Hypothalamus (tissue), 51 donors: ENCODE measurements at places on chromosomes 6 and 20.

GRCh38 chr6:111759331-111759835, 113.9 kb downstream of the FYN start:
- no peak for DNase-seq

DNA sequence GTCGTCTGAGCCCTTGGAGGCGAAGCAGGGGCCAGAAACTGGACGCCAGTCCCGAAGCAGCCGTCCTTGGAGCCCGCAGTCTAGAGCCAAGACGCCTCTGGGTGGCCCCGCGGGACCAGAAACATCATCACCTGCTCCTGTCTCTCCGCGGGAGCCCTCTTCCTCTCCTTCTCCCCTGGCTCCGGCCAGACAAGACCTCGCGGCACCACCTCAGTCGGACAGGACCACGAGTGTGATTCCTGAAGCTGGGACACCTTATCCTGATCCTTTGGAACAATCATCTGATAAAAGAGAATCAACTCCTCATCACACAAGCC, 416 bp downstream of the RSPH4A start:
- peak; percentile 14 for DNase-seq

GRCh38 chr6:158910484-158911440, 89.2 kb downstream of the RSPH3 start:
- DNase-seq = no peak

DNA sequence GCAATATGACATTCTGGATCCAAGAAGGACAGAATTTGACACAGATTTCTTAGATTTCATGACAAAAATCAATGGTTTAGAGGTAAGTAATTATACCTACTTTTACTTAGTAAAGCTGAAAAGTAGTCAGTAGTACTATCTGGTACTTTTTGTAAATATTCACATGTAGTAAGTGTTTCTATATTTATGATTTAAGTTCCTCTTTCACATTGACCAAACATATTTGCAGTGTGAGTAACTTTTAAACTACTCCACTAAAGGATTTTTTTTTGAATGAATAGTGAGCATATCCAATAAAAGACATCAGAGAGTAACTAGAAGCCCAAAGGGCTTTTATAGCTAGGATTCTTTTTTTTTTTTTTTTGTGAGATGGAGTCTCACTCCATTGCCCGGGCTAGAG, 60.8 kb downstream of the DNAH8 start:
- DNase-seq = no peak

DNA sequence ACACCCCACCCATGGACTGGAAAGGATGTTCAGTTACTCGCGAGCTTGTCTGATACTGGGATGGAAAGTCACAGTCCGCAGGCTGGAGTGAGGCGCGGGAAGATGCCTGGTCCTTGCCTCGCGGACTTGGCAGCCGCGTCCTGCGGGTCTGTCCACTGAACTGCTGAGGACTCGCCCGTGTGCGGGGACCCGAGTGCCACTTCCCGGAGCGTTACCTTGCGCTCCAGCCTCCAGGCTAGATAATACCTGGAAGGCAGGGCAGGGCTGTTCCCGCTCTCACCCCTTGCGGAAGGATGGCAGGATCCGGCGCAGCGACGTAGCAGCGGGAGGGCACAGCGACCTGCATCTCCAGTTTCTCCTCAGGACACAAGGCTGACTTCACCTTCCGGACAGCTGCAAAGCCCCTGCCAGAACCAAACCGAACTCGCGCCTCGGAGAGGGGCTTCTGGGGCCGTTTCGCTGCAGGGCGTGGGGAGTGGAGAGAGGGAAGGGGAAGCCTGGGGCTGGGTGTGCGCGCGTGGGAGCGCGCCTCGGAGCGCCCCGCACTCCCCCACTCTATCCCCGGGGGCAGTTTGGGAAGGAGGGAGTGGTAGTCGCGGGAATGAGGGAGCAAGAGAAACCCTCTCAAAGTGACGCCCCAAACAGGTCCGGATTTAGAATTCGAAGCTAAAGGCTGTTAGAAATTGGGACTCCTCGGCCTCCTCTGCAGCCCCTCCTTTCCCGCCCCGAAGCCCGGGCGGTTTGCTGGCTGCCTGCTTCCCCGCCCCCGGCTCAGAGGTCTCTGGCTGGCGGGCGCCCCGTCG, at the start of gene KCNQ5:
TSS of gene KCNQ5 (plus strand) at position 774 of the 803 bp plus-strand sequence.
- DNase-seq = no peak

DNA sequence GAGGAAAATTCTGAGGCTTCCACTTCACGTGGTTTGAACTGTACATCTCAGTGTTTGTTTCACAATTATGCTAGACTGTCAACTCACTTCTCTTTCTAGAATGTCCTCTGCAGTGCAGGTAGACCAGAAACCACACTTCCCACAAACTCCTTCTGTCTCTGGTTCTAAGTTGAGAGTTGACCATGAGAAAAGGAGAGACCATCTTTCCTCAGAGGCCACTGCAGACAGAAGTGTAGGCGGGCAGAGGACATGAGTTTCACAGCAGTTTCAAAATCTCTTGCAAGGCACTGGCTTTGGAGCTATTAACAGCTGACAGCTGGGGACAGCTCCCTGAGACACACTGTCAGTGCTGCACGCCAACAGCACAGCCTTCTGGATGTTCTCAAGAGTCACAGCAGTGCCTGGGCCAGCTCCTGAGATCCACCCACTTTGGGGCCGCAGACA, 55.4 kb upstream of the MOXD1 start:
- DNase-seq = no peak

DNA sequence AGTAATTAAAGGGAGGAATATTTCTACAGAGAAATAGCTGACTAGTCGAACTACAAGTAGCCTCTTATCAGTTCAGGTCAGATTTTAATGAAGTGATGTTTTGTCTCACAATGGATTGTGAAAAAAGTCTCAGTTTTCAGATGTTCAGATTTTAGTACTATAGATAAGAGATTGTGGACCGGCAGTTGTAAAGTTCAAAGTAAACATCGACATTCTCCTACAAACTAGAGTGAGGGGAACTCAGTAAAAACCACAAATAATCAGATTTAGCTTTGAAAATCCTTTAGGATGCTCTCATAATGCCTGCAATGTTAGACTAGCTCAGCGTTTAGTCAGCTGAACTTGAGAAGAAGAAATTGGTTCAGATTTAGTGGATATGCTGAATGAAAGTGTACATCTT, 39.9 kb downstream of the RCAN2 start:
- DNase-seq = no peak

DNA sequence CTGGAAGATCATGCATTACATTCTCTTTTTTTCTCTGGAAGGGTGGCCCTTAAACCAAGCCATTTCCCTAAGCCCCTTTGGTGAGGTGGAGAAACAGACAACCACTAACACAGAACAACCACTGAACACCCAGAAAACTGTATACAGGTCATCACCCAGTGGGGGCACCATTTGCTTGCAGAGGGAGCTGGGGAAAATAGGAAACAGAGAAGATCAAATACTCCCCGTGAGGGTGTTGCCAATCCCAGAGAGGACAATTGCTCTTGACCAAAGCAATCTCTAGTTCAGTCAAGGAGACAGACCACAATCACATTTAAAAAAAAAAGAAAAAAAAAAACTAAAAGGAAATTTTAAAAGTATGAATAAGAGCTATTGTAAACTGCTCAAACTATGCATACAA, 865 bp upstream of the DAAM2 start:
- DNase-seq = no peak

- no peak for DNase-seq
These were observed 813.4 kb downstream of the MAFB start for GRCh38 chr20:39875492-39876110.

DNA sequence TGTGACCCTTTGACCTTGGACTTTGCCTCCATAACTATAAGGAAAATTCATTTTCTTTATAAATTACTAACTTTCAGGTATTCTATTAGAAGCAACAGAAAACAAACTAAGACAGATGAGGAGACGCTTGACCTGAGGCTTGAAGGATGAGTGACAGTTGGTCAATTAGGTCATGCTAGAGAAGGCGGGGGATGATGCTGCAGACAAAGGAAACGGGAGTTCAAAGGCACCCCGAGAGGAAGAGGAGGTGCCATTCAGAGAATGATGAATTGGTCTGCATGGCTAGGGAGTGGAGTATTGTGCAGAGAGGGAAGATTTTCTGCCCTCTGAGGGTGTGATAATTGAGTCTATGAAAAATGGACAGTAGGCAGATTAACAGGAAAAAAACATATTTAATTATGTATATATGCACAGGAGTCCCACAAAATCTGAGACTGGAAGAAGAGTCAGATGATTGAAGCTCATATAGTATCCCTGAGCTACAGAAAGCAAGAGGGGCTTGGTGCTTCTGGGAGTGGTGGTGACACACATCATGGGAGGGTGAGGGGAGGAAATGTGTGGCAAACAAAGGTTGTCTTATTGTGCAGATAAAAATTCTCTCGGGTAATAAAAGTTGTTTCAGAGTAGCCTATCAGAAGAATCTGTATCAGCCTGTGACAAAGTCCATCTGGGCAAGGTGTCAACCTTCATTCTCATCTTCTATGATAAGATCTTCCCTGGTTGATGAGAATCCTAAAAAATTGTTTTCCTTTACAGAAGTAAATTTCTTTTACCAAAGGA, 20.4 kb upstream of the FUCA2 start:
- no peak for DNase-seq

GRCh38 chr6:158223926-158224325, 55.8 kb downstream of the GTF2H5 start:
- no peak for DNase-seq

- DNase-seq = no peak
These were observed 349.9 kb downstream of the ZFAND3 start for GRCh38 chr6:38169221-38169976.

GRCh38 chr6:26064619-26065257, 22.5 kb upstream of the HFE start:
- DNase-seq = no peak

DNA sequence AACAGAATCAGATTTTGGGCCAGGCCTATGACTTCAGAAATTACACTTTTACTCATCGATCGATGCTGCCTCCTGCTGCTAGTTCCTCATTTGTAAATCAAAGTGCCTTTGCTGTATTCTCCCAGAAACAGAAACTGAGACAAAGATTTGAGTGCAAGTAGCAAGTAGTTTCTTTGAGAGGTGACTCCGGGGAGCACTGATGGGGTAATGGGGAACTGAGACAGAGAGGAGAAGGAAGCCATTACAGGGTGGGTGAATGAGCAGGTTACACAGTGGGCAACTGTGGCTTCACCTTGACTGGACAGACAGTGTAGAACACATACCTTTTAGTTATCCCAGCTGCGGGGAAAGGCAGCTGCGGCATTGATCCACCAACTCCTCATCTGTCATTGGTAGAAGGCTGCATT, 9.7 kb upstream of the CD40 start:
- no peak for DNase-seq

GRCh38 chr20:52439375-52439774, 247.8 kb upstream of the ZFP64 start:
- DNase-seq = no peak

DNA sequence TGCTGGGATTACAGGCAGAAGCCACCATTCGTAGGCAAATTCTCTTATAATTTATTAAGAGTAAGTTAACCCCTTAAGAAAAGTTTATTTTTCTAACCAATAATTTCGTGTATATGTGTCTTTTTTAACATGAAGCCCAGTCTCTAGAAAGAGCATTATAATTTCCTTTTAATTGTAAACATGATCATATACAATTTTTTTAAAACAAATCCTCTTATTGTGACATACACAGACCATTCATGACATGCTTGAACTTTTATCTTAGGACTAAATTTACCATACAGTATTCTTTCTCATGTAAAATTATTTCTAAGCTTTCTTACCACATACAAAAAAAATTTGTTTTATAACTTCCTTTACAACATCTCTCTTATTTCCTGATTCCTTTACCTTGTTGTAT, 6.7 kb downstream of the ACOT13 start:
- no peak for DNase-seq

GRCh38 chr20:4563534-4563933, 158.2 kb upstream of the PRND start:
- DNase-seq = no peak

- no peak for DNase-seq
These were observed 90.1 kb downstream of the FOXO3 start for GRCh38 chr6:108650781-108651180.

GRCh38 chr6:7145885-7146828, 38.4 kb downstream of the RREB1 start:
- DNase-seq = no peak

DNA sequence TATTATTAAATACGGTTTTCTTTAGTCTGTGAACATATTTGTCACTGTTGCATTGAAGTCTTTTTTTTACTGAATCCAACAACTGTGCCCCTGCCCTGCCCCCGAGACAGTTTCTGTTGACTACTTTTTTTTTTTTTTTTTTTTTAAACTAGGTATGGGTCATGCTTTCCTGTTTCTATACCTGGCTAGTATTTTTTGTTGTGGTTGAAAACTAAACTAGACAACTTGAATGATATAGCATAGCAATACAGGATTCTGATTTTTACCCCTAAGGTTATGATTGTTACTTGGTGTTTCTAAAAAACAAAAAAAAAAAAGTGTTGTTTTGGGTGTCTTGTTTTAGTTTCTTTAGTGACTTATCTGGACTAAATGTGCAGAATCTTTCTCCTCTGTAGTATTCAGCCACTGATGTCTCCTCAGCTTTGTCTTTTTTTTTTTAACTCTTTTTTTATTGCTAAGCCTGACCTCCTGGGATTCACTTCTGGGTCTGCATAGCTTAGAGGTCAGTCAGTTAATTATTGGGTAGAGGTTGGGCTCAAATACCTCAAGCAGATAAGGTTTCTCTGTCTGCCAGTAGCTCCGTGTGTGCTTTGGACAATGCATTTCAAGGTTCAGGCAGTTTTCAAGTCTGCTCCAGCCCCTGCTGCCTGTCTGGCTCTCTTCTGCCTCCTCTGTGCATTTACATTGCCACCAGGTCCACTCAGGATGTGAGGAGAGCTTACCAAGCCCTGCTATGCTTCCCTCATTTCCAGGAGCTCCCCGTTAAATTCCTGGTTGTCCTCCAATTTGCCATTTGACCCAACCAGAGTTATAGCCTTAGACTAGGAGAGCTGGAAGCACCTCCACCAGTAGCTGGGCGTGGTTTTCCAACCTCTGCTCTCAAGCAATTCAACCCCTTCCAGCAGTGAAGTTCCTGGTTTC, 91.4 kb downstream of the SYNDIG1 start:
- no peak for DNase-seq

DNA sequence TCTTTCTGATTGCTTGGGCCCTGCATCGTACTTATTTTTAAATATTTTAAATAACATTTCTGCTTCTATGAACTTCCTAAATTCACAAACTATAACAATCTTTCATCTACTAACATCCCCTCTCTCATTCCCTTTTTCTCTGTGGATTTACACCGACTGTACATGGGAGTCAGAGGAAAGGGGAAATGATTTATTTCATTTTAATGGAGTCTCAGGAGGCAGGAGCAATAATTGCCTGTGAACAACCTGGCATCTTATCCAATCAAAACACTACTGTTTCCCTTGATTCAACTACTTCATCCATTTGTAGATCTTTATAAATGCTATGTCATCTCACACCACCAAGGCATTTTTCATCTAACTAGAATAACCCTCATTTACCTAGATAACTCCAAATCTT, 89.6 kb downstream of the FHL5 start:
- DNase-seq = no peak

DNA sequence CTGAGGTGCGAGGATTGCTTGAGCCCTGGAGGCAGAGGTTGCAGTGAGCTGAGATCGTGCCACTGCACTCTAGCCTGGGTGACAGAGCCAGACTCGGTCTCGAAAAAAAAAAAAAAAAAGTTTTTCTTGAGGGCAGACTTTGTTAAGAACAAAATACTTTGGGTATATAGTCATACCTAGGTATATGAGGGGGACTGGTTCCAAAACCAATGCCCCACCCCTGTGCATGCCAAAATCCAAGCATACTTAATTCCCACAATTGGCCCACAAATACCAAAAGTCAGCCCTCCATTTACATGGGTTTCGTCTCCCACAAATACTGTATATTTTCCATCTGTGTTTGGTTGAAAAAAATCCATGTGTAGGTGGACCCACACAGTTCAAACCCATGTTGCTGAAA, 119.9 kb downstream of the INSM1 start:
- DNase-seq = no peak
